Stimulated activated CD4-positive, alpha-beta T cell treated with anti-CD3 and anti-CD28 coated beads, Interleukin-1b, Interleukin-23, amount 100 ng/mL, for 1 hour (primary cell): ENCODE measurements at places on chromosomes 2 and 18.

GRCh38 chr2:205834796-205835195 is 152.5 kb downstream of the NRP2 start:
- no peak for DNase-seq

GRCh38 chr2:16817305-16818202 is 151.9 kb upstream of the CYRIA start:
- DNase-seq, result no peak

- no peak for DNase-seq
Observed at GRCh38 chr2:211903961-211904360, 634.6 kb downstream of the ERBB4 start.

GRCh38 chr2:43408407-43409160 is 182.2 kb upstream of the ZFP36L2 start:
- DNase-seq, result no peak

- no peak for DNase-seq
Observed at GRCh38 chr2:233474308-233475160, 92.0 kb downstream of the USP40 start.

- DNase-seq, result no peak
Observed at GRCh38 chr2:173989160-173989883, 24.1 kb upstream of the SP3 start.

DNA sequence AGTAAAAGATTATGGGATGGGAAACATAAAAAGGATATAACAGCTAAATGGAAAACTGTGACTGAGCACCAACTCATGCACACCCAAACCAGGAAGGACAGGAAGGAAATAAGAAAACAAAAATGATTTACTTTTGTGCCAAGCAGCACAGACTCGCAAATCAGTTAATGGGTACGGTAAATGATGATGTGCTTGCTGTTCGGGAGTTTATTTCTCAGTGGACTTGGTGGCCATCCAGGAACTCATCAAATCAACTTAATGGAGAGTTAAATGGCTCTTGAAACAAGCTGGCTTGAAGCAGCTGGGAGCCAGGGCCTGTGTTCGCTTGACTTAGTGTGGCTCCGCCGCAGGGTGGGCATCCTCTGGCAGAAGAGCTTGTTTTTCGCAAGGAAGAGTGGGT is 36.2 kb downstream of the MTCL1 start:
- DNase-seq, result no peak

DNA sequence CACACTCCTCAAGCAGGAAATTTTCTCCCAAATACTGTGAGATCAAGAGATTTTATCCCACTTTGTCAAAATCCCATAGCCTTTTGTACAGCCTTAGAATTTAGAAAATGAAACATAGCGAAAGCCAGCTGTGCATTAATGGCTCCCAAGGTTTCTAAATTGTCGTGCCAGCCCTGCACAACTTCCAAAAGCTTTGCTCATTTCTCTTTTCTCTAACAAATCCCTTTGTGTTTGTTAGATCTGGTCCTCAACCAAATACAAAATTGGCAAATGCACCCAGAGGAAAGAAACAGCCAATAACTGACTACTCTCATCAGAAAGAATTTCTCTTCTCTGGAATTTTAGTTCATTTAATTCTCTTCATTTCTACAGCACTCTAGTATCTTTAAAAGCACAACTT is 361.1 kb downstream of the INSIG2 start:
- no peak for DNase-seq

DNA sequence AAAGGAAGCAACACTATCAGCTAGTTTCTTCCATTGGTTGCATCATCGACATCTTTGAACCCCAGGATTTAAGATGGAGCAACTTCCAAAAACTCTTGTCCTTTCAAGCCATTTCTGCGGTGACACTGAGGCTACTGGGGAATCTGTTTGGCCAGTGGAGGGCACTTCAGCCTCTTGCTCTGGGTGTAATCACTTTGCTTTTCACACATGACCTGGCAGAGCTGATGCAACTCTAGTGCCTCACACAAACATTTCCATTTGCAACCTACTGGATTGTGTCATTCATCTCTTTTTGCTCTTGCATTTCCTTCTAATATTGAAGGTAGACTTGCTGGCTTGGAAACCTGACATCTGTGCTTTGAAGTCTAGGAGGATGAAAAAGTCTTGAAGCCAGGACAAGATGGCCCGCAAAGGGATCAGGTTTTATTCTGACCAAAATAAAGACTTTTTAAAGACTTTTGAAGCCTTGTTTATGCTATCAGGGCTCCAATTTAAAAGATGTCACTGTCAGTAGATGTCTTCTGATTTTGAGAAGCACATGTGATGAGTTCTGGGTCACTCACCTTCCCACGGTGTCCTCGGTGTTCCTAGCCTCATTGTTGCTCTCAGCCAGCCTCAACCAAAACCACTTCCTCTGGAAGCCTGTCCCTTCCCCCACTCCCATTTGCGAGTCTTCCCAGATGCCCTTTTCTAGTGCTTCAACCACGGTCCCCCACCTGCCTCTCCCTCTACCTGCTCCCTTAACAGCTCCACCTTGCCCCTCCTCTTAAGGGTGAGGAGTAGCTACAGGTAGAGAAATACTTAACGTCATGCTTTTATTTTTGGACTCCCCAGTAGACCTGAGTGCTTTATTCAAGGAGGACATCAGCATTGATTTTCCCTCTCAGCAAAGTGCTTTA is 69.7 kb upstream of the KCNE4 start:
- no peak for DNase-seq

DNA sequence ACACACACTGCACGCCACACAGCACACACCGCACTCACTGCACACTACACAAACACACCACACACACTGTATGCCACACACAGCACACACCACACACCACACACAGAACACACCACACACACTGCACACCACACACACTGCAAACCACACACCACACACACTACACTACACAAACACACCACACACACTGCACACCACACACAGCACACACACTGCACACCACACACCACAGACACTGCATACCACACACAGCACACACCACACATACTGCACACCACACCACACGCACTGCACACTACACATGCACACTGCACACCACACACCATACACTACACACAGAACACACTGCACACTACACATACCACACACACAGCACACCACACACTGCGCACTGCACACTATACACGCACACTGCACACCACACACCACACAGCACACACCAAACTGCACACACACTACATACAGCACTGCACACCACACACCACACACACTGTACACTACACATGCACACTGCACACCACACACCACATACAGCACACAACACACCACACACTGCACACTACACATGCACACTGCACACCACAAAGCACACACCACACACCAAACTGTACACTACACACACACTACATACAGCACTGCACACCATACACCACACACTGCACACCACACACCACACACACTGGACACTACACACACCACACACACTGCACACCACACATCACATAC is 59.6 kb downstream of the ASB1 start:
- no peak for DNase-seq

GRCh38 chr2:129428086-129428660 is 551.3 kb upstream of the RAB6C start:
- DNase-seq, result no peak

- DNase-seq, result no peak
Observed at GRCh38 chr18:39380866-39381265, 1815.3 kb upstream of the CELF4 start.

- DNase-seq, result no peak
Observed at GRCh38 chr18:48179666-48180065, 229.5 kb downstream of the ZBTB7C start.

DNA sequence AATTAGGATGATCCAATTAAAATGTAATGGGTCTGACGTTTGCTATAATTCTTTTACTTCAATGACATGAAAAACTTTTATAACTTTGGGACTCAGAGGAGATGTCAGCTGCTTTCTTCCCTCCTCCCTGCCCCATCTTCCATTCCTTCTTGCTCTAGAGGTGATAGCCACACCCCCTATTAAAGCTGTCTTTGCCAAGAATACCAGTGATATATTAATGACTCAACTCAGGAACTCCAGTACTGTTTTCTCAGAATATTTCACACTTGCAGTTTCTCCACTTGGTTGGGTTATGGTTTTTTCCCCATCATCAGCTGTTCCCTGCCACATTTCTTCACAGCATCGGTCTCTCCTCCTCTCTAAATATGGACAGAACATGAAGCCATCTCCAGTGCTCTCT is 184.0 kb downstream of the KCNE4 start:
- no peak for DNase-seq

- DNase-seq, result no peak
Observed at GRCh38 chr18:22840606-22841144, 92.5 kb upstream of the RBBP8 start.

DNA sequence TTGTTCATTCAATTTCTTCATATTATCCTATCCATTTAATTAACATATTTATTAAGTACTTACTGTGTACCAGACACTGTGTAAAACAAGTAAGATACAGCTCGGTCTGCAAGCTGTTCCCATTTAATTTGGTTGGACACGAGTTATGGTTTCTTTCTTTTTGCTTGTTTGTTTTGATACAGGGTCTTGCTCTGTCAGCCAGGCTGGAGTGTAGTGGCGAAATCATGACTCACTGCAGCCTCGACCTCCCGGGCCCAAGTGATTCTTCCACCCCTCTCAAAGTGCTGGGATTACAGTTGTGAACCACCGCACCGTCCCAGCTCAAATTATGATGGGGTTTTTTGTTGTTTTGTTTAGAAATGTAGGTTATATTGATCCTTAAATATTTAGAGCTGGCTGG is 9.0 kb downstream of the CYBRD1 start:
- DNase-seq, result no peak

- no peak for DNase-seq
Observed at GRCh38 chr2:20091305-20091991, 40.0 kb upstream of the LAPTM4A start.

GRCh38 chr2:106020032-106020431 is 174.1 kb downstream of the UXS1 start:
- no peak for DNase-seq

DNA sequence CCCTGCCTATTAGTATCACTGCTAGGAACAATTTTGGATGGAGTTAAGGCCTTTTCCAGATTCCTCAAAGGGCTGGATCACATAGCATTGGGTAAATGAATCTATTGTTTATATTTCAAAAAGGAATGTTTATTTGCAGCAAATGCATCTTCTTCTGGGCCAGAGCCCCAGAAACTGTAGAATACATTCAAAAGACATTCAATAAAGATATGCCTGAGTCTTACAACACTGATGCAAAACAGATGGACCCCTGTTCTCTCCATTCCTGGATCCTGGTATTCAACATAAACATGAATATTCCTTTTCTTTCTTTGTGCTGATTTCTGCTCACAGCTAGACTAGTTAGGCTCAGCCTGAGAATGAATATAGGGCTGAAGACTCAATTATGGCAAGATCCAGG is 227.2 kb upstream of the KLHL29 start:
- DNase-seq, result no peak

DNA sequence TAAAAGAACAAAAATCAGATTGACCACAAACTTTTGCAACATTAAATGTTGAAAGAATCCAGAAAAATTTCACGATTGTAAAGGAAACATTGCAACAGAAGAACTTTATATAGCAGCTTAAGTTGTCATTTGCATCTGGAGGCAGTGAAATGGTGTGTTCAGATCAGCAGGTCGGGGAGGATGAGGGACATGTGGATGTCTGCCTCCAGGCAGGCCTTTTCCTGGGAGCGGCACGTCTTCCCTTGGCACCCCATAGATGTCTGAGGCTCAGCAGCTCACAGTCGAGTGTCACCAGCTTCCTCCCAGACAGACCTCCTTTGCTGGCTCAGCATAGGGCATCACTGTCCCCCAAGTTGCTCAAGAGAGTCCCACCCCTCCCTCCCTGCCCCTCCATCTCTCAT is 44.3 kb upstream of the ASB1 start:
- no peak for DNase-seq

DNA sequence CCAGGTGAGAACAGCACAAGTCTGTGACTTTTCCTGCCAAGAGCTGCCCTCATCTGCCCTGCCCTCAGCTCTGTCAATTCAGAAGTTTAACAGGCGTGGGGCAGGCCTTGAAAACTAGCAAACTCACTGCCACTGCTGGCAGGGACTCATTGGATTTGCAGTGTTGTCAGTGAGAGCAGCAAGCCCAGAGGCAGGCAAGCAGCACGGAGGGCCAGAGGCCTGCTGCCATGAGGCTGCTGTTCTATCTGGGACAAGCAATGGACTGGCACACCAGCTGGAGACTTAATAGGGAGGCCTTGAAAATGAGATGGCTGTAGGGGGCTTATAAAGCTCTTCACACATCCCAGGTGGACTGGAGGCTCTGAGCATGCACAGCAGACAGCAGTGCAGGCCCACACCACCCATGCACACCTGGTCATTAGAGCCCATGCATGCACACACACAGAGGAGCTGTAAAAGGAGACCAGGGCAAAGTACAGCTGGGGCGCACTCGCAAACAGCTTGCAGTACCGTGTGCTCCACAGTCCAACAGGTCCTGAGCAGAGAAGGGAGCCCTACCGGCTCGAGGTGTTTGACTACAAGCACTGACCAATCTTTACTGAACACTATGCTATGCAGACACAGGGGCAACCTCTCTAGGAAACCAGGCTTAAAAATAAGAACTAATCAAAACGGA is 28.7 kb downstream of the MGAT4A start:
- no peak for DNase-seq

- no peak for DNase-seq
Observed at GRCh38 chr2:28438532-28439063, 45.9 kb downstream of the FOSL2 start.

- no peak for DNase-seq
Observed at GRCh38 chr18:3384664-3385563, 65.1 kb upstream of the TGIF1 start.

- no peak for DNase-seq
Observed at GRCh38 chr18:48815179-48815515, 135.6 kb downstream of the SMAD7 start.

DNA sequence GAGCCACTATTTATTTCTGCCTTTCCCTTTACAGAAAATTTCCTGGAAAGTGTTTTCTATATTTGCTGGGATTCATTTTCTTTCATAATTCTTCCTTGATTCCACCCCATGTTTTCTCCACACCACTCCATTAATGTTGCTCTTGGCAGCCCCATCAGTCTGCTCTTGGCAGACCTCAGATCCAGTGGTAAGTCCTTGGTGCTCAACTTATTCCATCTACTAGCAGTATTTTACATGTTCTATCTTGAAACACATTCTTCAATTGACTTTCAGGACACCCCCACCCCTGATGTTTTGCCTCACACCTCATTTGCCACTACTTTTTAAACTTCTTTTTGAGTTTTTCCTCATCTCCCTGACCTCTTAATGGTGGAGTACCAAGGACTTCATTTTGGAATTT is 65.0 kb downstream of the HNMT start:
- DNase-seq, result no peak

DNA sequence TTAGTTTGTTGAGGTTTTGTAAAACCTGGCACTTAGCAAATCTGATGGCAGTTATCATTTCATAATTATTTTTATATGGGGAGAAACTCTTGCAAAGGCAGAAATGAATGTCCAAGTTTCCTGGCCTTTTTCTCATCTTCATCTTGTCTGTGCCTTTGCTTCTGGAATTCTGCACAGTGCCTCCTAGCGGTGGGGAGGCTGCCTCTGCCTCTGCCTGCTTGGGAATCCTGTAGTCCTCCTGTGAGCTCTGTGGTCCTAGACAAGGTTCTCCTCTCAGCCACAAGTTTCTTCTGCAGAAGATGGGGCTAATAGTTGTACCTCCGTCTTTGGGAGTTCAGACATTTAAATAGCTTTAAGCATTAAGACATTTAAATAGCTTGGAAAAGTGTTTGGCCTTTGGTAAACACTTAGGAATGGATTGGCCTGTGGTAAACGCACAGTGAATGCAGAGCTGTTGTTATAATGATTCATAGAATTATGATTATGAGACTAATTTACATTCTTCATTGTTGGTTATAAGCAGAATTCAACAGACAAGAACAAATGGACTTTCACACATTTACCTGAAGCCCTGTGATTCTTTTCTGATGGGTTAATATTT is 101.2 kb downstream of the ZNF236 start:
- no peak for DNase-seq

- DNase-seq, result no peak
Observed at GRCh38 chr2:215796140-215796855, 217.1 kb downstream of the MREG start.
